BE2C (cell line): ENCODE measurements at places on chromosomes 2 and 18.

DNA sequence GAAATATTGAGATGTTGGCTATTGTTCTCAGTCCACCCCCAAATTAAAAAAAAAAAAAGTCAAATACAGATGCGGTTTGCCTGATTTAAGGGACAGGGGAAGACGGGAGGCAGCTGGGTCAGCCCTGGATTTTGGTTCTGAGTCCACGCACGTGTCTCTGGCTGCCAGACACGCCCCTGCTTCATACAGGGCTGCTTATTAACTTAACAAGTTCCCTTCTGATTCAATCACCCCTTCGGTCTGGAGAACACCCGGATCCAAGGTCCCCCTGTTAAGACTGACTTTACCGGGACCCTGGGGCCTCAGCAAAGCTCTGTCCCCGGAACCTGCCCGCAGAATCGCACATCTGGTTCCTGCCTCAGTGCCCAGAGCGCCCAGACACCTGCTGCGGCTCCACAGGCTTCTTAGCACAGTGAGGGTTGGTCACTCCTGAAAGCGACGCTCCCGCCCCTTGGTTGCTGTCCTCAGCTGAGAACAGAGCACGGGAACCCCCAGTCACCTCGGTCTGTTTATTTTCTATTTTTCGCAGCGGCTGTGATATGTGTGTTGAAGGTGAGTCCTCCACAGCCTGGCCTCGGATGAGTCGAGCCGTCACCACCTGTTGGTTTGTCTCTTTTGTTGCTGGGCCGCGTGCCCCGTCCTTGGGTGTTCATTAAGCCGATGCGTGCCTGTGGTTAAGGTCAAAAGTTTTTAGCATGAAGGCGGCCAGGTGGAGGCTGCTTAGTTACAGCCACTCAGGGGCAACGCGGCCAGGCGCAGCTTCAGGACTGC lies 57.2 kb downstream of the RTP5 start:
- DNase-seq: no peak

DNA sequence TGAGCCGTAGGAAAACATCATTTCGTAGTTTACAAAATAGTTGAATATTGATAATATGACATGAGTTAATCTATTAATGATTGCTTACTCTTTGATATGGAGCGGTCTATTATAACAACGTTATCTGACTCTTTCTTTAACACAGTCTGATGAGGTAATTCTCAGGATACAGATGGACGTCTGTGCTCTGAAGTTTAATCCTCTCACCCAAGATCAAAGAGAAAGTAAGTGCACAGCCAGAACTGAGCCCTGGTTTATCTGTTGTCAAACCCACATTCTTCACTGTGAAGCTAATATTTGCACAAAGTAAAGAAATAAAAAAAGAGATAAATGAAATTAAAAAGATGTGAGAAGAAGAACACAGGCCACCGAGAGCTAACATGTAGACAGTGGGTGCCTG lies 190.9 kb upstream of the COPS8 start:
- no peak for DNase-seq

- no peak for DNase-seq
Observed at GRCh38 chr2:74551530-74551929, 2.2 kb downstream of the LOXL3 start.

- DNase-seq: no peak
Observed at GRCh38 chr2:45344071-45344470, 267.0 kb downstream of the SRBD1 start.

DNA sequence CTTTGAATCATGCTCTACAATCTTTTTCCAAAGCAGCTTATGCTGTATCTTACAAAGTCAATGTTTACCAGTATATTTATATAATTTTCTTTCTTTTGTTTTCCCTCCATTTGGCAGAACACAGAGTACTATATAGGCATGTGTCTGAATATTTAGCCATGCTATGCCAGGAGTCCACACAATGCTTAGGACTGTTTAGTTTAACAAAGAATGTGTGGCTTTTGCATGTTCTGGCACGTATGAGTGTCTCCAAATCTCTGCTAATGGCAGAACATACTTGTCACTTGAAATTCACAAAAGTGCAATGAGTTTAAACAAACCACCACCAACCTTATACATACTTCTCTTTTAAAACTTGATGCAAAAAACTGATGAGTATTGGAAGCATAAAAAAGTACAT lies 268.0 kb downstream of the NR4A2 start:
- no peak for DNase-seq

GRCh38 chr18:23534276-23534675 lies 31.0 kb downstream of the RMC1 start:
- no peak for DNase-seq

DNA sequence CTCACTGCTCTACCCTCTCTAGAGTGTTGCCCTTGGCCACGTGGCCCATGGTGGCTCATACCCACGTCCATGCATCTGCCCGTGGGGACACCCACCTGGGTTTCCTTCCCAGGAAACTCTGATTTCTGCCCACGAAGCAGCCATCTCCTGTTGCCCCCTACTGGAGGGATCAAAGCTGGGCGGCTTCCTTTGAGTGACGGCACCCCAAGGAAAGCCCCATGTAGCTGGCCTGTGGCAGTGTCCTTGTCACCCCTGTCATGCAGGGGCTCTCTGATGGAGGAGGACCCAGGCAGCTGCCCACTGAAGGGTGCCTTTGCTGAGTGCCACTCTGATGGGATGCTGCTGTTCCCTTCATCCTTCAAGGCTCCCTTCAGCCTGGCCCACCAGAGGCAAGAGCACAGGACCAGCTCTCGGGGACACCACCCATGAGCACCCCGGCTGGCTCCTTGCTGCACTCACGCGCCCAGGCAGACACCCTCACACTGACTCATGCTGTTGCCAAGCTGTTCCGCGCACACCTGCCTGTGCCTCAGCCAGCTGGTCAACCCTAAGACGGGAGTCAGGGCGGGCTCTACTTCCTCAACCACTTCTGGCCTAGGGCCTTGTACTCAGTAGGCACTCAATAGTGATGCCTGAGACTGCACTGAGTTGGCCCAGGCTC lies 101.1 kb downstream of the CTIF start:
- DNase-seq: no peak

- DNase-seq: no peak
Observed at GRCh38 chr2:217356781-217357180, 496.9 kb upstream of the TNP1 start.

- DNase-seq: no peak
Observed at GRCh38 chr2:207319316-207319715, 153.6 kb upstream of the KLF7 start.

DNA sequence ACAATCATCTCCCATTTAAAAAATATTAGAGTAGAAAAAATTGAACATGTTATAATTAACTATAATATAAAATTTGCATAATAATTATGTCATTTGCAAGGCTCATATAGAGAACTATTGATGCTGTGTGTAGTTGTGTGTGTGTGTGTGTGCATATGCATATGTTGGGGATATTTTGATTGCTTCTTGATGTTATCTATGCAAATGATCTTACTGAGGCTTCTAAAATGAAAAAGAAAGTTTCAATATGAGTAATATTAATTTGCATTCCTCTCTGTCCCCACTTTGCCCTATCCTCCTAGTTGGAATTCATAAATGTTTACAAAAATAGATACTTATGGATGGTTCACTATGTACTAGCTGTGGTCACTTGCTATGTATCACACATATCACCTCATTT lies 523.3 kb downstream of the TRIB2 start:
- DNase-seq: no peak

DNA sequence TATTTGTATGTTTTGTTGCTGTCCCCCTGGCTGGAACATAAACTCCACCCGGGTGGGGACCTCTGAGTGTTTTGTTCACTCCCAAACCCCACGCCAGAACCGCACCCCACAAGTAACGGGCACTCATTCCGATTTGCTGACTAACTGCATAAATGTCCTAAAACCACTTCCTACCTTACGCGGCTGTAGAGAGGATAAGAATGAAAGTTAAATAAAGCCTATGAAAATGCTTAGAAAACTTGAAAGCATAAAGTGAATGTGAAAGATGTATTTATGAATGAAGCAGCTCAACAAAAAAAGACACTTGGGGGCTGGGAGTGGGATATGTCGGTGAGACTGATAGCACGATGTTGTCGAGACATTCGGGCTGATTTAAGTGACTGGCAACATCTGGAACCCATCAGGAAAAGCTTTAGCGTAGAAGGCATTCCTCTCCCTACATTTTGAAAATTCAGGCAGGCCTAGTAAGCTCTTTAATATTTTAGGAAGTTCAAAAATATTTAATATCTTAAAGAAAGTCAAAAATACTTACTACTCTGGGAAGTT lies 206.7 kb downstream of the SH3RF3 start:
- no peak for DNase-seq

GRCh38 chr18:56003009-56003719 lies 415.2 kb upstream of the TCF4 start:
- no peak for DNase-seq

- DNase-seq: no peak
Observed at GRCh38 chr2:20576598-20577115, 74.2 kb downstream of the HS1BP3 start.

GRCh38 chr18:64332835-64333234 lies 183.9 kb upstream of the LINC00305 start:
- no peak for DNase-seq
